Dermis blood vessel endothelial cell (primary cell): ENCODE measurements at places on chromosomes 12 and 14. TPM values are rescaled to one million over a fixed set of nuclear protein-coding genes. Genes with fewer than 3 reads are reported as not detected.

GRCh38 chr12:39443929-39444209, 949 bp upstream of the KIF21A start:
- DNase-seq = no peak

- DNase-seq = peak; percentile 100
Measured at GRCh38 chr12:96445691-96446583, 43.4 kb upstream of the CFAP54 start.

Gene CD69
- total RNA-seq = 0.23 and 1.5 TPM in 2 replicates

DNA sequence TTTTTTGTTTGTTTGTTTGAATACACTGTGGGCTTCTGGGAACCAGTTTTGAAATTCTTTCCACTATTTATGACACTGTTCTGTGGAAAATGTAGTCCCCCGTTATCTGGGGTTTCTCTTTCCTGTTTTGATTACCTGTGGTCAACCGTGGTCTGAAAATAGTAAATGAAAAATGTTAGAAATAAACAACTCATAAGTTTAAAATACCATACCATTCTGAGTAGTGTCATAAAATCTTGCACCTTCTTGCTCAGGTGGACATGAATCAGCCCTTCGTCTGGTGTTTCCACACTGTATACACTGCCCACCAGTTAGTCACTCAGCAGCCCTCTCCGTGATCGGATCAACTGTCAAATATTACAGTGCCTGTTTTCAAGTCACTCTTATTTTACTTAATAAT, 5.1 kb upstream of the PAPOLA start:
- DNase-seq = no peak

Gene TSPAN9
- total RNA-seq = 70.8 and 125 TPM in 2 replicates

DNA sequence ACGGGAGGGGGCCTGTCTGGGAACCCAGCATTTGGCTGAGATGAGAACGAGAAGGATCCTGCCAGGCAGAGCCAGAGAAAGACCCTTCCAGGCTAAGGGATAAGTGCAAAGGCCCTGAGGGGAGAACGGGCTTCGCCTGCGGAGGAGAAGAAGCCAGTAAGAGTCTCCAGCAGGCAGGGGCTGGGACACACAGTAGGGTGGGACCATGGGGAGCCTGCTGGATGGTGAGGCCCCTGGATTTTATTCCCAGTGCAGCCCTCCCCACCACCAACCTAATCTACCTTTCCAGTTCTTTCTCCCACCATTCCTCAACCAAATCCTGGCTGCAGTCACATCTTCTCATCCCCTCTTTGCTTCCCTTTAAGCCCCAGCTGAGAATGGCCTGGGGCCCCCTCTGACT, 12.6 kb downstream of the RAPGEF3 start:
- DNase-seq = no peak

- no peak for DNase-seq
Measured at GRCh38 chr14:77579780-77580179, 36.7 kb downstream of the SPTLC2 start.
